ENCODE measurements at places on chromosomes 2 and 18.

DNA sequence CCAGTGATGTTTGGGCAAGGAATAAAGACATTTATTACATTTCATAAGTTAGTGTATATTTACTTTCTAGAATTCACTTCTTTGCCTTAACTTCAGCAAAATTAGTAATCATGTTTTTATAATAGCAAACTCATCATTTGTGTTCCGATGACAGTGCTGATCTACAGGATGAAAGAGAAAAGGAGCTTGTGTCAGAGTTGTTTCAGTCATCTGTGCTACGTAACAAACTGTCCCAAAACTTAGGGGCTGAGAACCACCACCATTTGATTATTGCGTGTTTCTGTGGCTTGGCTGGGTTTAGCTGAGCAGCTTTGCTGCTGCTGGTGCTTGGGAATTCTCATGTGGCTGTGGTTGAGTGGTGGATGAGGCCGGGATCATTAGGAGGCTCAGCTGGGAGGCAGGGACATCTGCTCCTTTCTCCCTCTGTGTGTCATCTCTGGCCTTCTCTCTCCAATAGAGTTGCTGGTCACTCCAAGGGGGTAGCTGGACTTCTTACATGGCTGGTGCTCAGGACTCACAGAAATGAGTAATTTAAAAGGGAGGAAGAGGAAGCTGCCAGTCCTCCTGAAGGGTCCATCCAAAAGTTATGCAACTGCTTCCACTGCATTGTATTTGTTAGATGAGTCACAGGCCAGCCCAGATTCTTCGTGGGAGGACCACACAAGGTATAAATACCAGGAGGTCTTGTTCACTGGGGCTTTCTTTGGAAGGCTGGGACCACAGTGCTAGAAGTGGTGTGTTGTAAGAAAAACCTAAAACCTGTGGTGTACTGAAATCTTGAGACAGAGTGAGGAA is 43.4 kb upstream of the HAAO start:
- no peak for DNase-seq

DNA sequence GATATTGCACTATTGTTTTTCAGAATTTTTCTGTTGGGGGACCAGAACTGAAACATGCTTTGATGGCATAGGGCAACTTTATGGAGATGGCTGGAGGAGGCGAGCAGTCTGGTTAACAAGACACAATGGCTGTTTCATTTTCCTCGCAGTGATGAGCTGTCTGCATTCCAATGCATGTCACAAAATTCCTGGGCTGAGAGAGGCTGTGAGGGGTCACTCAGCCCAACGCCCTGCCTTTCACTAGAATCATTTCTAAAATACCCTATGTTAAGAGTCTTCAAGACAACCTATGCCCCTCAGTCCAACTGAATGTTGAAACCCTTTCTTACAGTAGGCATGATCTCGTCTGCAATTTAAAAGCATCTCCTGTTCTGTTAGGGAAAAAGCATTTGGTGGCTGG is 1090.0 kb downstream of the BCL11A start:
- DNase-seq = no peak

DNA sequence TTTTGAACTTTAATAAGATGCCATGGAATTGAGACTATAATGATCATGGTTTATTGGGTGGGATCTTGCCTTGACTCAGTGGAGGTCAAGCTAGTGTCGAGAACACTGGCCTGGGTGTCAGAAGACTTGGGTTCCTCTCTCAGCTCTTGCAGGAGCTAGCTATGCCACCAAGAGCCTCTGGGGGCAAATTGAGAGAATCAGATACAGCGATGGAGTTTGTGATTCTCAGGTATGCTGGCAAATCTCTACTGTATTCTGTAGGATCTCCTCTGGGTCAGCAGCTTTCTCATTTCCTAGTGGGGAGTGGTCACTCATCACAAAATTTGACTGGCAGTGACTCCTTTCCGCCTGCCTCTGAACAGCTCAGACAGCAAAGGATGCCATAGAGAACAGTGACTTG is 477.0 kb downstream of the RNF144A start:
- no peak for DNase-seq

DNA sequence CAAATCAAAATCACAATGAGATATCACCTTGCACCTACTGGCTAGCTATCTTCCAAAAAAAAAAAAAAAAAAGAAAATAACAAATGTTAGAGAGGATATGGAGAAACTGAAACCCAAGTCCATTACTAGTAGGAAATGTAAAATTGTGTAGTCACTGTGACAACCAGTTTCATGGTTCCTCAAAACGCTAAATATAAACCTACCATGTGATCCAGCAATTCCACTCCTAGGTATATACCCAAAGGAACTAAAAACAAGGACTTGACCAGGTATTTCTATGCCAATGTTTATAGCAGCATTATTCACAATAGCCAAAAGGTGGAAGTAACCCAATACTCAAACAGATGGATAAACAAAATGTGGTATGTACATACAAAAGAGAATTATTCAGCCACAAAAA is 11.7 kb upstream of the SCRN3 start:
- no peak for DNase-seq

GRCh38 chr18:22391407-22392345 is 26.0 kb downstream of the CTAGE1 start:
- no peak for DNase-seq

Data from HAP-1 (cell line).